Right hindlimb (tissue), 1 donor: ENCODE measurements at places on chromosomes 1 and 21.

DNA sequence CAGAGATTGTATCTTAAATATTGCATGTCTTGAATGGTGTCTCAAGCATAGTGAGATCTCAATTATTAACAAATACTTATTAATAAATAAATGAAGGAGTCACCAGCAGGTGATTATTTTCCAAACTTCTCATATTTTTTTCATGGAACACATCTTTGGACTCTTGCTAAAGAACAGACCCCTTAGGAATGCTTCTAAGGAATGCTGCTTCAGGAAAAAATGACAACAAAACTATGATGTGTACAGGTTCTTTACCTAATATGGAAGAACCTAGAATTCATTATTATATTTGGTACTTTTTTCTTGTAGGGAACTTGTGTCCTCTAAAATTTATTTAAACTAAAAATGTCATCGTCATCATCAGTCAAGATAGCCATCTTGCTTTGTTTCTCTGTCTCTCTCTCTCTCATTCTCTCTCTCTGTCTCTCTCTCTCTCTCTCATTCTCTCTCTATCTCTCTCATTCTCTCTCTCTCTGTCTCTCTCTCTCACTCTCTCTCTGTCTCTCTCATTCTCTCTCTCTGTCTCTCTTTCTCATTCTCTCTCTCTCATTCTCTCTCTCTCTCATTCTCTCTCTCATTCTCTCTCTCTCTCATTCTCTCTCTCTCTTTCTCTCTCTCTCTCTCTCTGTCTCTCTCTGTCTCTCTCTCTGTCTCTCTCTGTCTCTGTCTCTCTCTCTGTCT is 63.0 kb upstream of the ETS2 start:
- no peak for DNase-seq

GRCh38 chr1:28877132-28877781 is 37.1 kb upstream of the EPB41 start:
- peak; percentile 83 for DNase-seq

- DNase-seq = peak; percentile 77
These were observed 64.4 kb upstream of the TLR5 start for GRCh38 chr1:223207293-223208066.

DNA sequence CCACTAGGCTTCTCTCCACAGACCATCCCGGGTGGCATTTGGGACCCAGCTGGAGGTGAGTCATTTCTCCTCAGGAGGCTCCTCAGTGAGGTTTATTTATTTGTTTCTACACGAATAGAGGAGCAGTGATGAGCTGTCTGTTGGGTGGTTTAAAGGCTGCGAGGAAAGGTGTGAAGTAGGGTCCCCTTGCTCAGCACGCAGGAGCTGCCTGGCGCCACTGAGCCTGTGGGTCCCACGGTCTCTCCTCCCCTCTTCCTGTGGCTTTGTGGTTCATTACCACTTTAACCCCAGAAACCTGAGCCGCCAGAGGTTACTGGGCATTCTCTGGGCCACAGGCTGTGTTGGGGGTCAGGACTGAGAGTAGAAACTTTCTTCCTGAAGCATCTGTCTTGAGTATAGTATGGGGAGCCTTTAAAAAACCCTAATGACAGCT is 39.9 kb downstream of the IL6R start:
- no peak for DNase-seq

DNA sequence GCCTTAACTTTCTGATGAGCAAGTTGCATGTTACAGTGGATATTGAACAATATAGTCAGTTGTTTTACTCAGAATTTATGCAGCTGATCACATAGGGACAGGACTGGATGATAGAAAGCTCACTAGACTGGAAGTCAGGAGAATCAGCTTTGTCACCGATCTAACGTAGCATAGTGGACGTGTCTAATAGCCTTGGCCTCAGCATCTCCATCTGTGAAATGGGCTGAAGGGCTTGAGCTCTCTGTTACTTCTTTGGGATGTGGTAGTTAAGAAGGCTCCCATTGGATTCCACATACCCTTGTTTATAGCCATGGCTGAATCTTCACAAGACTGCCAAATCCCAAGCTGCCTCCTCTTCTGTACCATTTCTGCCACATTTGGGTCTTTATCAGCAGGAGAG is 190.6 kb downstream of the GRIK1 start:
- no peak for DNase-seq

DNA sequence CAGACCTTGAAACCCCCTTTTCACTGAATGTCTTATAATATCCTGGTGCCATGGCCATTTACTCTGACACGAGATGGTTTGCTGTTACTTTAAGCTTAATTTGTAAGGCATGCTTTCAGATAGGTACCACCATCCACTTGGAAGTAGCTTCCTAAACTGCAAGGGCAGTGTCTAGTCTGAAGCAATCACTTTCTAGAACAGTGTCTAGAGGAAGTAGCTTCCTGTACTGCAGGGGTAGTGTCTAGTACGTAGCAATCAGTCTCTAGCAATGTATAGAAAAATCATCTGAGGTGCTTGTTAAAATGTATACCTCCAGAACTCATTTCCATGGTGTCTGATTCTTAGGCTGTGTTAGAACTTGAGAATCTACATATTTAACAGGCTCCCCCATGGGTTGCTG is 42.5 kb downstream of the ZBTB40 start:
- DNase-seq = no peak

GRCh38 chr1:160069460-160070231 is at the start of gene KCNJ10:
KCNJ10 (minus strand) TSS chr1:160070160; CDS start chr1:160042532, 27,628 bp downstream.
- DNase-seq = no peak

DNA sequence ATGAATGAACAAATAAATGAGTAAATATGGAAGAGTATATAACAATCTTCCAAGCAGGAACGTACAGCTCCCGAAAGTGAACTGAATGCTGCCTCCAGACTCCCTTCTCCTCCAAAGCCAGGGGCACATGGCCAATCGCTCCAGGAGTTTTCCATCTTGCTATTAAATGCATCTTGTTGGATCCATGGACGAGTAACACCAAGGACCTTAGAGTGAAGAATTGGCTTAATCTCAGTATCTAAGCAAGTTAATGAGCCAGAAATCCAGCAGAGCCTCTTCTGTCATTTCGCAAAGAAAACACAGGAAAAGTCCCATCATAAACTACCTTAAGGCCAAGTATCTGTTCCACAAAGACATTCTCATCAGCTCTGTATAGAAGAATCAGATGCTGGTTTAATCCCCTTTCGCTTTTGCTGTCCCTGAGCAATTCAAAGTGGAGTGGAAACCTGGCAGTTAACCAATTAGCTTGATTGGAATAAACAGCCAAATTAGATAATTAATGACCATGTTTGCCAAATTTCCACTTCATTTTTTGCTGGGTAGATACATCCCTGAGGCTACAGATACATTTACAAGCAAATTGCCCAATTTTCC is 116.0 kb downstream of the MIS18A start:
- DNase-seq = no peak

DNA sequence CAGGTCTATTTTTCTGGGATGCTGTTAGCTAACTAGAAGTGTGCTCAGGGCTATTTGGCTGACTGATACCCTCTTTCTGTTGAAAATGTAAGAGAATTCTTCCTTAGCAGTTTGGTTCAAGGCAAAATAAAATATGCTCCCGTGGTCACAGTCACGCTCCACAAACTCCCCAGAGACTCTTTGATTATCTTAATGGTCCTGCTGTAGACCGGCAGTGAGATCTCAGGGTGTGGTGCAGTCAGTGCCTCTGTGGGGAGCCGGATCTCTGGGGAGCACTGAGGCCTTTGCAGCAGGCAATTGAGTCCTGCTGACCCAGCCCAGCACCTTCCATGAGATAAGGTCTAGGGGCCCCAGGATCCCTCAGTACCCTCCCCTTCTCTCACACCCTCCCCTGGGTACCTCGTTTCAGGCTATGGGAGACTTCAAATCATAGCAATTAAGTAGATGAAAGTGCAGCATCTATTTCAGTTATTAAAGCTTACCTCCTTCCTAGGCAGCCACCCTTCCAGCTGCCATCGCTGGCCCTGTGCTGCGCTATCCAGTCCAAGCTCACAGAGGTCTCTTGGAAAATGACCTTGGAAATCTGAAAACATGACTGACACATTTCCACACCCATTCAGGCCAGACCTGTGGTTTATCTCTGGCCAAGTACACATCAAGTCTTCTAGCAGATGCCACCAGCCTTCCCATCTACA is 98.1 kb downstream of the SEC16B start:
- no peak for DNase-seq

DNA sequence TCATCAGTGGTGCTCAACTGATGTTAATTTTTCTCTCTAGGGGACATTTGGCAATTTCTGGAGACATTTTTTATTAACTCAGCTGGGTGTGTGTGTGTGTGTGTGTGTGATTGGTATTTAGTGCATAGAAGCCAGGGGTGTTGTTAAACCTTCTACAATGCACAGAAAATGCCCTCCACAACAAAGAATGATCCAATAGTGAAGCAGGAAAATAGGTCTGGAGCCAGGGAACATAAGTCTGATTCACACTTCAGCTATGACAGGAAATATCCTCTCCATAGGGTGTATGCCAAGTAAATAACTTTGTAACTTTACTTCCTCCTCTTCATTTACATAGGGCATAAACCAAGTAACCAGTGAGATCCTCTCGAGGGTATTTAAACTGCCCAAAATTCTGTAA is 25.1 kb upstream of the TMEM61 start:
- no peak for DNase-seq

DNA sequence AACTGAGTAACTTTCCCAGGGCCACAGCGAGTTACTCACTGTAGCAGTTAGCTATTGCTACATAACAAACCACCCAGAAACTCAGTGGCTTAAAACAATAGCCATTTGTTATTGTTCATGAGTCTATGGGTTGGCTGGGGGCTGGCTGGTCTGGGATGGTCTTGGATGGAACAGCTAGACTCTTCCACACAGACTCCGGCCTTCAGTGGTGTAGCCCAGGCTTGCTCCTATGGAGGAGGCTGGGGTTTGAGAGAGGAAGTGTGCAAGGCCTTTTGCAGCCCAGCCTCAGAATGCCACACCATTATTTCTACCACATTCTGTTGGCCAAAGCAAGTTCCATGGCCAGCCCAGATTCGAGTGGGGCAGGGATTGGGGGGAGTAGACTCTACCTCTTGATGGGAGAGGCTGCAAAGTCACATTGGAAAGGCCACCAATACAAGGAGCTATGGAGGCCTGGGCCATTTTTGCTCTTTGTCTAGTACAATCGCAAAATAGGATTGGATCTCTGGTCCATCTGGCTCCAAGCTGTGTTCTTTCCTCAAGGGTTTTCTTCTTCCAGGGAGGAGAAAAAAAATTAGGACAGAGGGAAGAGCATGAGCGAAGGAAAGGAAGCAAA is 37.5 kb upstream of the TTC22 start:
- DNase-seq = no peak

GRCh38 chr1:210438928-210439841 is 110.5 kb downstream of the HHAT start:
- DNase-seq = peak; percentile 77

DNA sequence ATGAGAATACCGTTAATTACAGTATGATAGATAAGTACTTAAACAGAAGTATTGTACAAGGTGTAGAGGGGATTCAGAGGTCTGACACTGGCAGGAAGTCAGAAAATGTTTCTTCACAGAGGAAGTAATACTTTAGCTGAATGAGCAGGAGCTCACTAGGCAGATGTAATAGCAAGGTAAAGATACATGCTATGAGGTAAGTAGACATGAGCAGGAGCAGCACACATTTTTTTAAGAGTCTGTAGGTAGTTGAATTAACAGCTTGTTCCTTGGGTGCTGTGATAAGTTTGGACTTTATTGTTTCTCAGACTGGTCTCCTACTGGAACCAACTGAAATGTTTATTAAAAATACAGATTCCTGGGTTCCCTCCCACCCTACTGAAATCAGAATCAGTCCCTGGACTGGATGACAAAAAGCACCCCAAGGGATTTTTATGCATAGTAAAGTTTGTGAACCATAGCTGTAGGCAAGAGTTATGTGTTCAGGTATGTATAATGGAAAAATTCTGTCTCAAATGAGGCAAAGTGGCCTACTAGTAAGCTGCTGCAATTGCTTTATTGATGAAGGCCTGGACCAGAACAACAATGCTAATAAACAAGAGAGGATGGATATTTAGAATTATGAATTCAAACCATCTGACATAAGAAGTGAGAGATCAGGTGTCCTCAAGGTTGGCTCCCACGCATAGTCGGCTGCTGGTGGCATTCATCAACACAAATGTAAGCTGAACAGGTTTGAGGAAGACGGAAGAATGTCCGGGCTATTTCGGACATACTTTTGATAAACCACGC is 902 bp downstream of the AP4B1 start:
- no peak for DNase-seq

- no peak for DNase-seq
These were observed 3.7 kb downstream of the RAB25 start for GRCh38 chr1:156064615-156065014.

- no peak for DNase-seq
These were observed 64.6 kb upstream of the AK4 start for GRCh38 chr1:65083263-65083896.

- no peak for DNase-seq
These were observed 85.5 kb downstream of the PIK3CD start for GRCh38 chr1:9737057-9737456.

GRCh38 chr1:201724766-201725118 is 104.2 kb upstream of the IPO9 start:
- DNase-seq = peak; percentile 42

DNA sequence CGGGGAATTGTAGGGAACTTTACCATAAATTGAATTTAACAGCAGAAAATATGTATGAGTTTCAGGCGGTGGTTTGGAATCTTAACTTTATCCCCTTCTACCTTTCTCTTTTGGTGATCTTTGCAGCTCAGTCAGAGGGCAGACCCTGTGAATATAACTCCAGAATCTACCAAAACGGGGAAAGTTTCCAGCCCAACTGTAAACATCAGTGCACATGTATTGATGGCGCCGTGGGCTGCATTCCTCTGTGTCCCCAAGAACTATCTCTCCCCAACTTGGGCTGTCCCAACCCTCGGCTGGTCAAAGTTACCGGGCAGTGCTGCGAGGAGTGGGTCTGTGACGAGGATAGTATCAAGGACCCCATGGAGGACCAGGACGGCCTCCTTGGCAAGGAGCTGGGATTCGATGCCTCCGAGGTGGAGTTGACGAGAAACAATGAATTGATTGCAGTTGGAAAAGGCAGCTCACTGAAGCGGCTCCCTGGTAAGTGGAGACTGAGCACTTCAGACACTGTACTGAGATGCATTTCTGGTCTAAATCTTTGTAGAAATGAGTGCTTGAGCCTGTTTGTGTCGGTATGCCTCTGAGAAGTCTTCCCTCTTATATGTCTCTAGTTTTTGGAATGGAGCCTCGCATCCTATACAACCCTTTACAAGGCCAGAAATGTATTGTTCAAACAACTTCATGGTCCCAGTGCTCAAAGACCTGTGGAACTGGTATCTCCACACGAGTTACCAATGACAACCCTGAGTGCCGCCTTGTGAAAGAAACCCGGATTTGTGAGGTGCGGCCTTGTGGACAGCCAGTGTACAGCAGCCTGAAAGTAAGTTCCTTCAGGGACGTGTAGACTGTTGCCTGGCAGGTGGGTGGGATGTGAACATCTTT is 1.5 kb downstream of the CCN1 start:
- peak; percentile 66 for DNase-seq

GRCh38 chr1:82810601-82811000 is 1009.9 kb downstream of the ADGRL2 start:
- no peak for DNase-seq

GRCh38 chr1:248828845-248829244 is 3.1 kb upstream of the SH3BP5L start:
- no peak for DNase-seq
